Effector CD4-positive, alpha-beta T cell (primary cell): ENCODE measurements at places on chromosomes 11 and 22.

- no peak for DNase-seq
These were observed 485.1 kb downstream of the CNTN5 start for GRCh38 chr11:99505831-99506230.

GRCh38 chr11:96037405-96037949 lies 113.6 kb upstream of the MTMR2 start:
- no peak for DNase-seq

DNA sequence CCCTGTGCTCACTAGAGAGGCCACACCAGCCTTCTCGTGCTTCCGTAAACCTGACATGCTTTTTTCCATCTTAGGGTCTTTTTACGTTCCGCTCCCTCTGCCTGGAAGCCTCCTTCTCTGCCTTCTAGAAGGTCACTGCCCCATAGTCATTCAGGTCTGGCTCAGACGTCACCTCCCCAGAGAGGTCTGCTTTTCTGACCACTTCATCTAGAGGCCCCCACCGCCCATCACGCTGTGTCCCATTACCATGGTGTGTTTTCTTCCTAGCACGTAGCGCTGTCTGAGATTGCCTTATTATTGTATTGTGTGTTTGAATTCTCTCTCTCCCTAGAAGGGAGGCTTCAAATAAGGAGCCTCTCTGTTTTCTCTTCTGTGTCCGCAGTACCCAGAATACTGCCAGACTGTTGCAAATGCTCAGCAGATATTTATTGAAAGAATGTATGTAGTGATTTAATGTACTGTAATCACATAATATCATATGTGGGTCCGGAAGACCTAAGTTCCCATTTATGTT lies 10.0 kb downstream of the TAB1 start:
- no peak for DNase-seq

- DNase-seq = no peak
These were observed 982.7 kb downstream of the OPCML start for GRCh38 chr11:132549561-132549960.

DNA sequence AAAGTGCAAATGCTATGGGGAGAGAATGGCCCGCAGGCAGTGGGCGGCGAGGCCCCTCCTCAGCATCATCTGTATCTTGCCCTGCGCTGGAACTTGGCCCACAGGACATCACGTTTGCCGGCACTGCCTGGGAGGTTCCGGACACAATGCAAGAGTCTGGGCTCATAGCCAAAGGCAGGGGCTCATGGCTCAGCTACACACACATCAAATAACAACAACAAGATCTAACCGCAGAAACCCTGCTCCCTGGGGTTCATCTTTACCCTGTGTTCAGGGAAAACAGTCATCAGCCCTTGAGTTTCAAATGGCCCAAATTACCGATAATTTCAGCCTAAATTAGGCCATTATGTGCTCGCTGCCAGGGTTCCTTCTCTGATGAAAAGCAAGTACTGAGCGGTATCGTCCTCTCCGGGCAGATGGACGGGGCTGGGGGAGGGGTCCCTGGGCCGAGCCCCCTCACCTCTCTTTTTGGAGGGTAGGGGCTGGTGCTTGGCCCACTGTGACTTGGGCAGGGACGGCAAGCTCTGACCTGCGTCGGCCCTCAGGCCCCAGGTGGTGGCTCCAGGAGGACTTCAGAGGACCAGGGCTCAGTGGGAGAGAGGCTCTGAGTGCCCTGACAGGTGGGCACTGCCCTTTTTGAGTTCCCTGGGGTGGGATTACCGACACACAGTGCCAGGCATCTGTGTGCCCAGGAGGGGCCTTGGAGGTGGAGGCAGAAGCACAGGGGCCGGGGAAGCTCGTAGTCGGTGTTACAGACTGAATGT lies 25.0 kb upstream of the GAL start:
- no peak for DNase-seq

DNA sequence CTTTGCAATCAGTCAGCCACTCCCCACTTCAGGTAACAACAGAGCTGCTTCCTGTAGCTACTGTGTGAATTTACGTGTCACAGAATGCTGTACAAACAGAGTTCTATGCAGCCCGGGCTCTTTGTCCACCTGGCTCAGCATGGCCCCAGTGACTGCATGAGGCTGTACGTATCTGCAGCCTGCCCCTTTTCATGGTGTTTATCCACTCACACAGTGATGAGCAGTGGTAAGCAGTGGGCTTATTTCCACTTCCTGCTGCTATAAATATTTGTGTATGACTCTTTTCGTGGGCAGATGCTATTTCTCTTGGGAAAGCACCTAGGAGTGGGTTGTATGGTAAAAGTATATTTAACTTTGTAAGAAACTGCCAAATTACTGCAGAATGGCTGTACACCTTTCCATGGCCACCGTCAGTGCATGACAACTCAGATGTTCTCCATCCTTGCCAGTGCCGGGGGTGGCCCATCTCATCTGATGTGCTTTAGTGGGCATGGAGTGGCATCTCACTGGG lies 43.3 kb downstream of the MYEOV start:
- DNase-seq = no peak

GRCh38 chr11:104926771-104927611 lies 28.7 kb upstream of the CASP12 start:
- DNase-seq = no peak

DNA sequence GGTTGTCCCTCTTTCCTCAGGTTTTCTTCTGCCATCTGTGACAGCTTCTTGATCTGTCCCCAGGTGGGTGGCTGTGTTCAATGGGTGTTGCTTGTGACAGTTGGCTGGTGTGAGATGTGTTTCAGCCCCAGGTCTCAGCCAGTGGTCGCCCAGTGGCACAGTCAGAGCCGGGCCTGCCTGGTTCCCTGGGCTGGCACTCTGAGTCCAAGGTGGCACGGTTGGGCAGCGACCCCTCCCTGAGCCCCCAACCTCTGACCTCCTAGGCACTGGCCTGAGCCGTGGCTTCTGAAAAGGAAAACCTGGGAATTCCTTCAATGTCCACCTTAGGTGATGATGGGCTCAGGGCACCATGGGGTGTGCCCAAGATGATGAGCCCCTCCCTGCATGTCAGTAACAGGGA lies 14.0 kb upstream of the PRODH start:
- DNase-seq = no peak

- no peak for DNase-seq
These were observed 16.2 kb downstream of the CSF2RB start for GRCh38 chr22:36929621-36930020.

GRCh38 chr11:46149342-46149741 lies 28.1 kb upstream of the PHF21A start:
- no peak for DNase-seq

DNA sequence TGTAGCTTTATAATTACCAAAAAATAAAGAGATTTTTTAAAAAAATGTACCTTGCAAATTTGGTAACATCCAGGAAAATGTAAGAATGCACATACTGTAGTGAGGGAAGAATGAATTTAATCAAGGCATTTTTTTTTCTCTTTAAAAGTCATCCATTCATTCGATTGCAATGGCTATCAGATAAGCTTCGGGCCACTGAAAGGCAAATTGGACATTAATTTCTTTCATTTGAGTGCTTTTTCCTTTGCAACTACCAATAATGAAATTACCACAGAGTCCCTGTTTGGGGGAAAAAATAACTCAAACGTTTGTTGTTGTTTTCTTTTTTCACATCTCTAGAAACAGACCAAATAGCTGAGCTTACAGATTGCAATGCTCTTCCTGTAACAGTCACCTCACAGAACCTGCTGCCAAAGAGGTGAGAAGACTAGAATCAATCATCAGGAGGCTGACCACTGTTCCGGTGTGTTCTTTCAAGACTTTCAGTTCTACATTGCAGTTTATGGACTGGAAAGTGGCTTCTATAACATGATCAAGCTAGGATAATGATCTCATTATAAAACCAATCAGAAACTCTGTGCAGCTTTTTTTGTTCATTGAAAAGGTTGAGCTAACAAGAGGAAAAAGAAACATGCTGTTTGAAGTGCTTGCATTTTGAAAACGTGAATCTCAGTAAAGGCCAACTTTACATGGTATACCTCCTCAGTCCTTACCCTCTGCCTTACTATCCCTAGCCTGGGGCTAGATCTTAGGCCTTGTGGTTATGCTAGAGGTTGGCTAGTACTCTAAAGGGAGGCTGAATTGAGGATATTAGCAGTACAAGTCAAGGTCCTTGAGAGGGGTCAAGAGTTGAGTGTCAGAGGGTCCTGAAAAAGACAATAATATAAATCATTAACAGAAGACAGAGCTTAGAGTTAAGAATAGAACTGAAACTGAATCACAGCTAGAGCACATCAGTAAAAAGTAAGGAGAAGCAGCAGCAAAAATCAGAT lies 1276.1 kb downstream of the LRRC4C start:
- no peak for DNase-seq

GRCh38 chr22:42645938-42646568 lies 3.1 kb downstream of the CYB5R3 start:
- DNase-seq = no peak

GRCh38 chr11:95519912-95520311 lies 269.7 kb downstream of the FAM76B start:
- no peak for DNase-seq

DNA sequence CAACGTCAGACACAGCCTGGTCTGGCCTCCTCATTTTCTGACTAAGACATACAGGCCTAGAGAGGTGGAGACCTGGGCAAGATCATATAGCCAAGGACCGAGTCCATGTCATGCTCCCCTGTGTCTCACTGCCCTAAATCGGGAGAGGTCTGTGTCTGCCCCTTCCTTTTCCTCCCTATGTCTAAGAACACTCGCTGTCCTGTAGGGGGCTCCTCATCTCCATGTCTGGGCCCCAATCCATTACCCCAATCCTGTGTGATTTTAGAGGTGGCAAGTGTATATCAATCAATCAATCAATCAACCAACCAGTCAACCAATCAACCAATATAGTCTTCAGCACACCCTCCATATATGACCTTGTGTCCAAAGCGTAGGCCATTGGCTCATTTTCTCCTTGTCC lies 125.7 kb downstream of the KIRREL3 start:
- no peak for DNase-seq
